CD4-positive, alpha-beta T cell treated with Interleukin-10 for 1 hour (primary cell): ENCODE measurements at places on chromosomes 5 and 9.
A peak's percentile ranks its signal among the peaks of the same experiment; 100 is the strongest.

- no peak for DNase-seq
Observed at GRCh38 chr9:37202091-37202490, 81.7 kb downstream of the ZCCHC7 start.

GRCh38 chr5:57317341-57317740 lies 143.5 kb downstream of the GPBP1 start:
- DNase-seq, result no peak

DNA sequence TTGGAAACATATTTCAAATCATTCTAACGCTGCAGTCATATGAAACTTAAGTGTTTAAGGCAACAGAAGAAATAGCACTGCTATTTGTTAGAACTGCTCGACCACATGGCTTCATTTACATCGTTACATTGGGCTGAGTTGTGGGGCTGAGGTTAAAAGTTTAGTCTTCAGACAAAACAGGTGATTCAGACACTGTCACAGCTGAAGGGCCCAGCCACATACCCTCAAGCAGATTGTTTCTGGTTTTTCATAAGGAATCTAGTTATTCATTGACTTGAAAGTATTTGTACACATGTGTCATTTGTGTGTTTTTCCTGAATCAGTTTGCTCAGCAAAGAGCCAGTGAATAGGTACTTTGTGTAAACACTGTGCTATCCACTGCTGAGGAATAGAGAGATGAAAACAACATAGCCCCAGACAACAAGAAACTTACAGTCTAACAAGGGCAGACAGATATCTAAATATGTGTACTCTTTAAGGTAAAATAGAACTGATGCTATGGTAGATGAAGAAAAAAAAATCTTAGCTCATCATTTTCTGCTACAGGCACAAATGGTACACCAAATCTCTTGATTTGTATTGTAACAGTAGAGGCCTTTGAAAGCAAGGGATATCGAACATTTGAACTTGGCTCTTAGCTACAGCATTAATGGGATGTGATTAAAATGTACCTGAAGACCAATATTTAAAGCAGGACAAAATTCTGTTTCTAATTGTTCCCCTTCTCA lies 357.6 kb upstream of the RPS23 start:
- no peak for DNase-seq

- DNase-seq, result peak; percentile 28
Observed at GRCh38 chr9:86434039-86434726, 80.0 kb upstream of the TUT7 start.

- no peak for DNase-seq
Observed at GRCh38 chr5:57817001-57817453, 334.4 kb upstream of the ACTBL2 start.

DNA sequence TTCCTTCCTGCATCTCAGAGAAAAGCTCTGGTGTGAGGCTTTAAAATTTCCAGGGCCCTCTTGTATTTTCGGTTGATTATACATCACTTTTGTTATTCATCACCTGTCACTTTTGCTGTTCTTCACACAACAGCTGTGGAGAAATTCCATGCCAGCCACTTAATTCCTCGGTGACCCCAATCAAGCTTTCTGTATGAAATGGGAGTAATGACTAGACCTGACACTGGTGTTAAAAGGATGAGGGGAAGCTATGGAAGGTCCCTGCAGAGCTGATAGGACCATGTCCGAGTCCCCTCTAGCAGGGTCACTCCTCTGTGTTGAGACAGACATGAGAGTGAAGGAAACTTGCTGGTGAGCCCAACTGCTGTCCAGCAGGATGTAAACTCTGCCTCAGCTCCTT lies 59.7 kb downstream of the GPR21 start:
- no peak for DNase-seq

DNA sequence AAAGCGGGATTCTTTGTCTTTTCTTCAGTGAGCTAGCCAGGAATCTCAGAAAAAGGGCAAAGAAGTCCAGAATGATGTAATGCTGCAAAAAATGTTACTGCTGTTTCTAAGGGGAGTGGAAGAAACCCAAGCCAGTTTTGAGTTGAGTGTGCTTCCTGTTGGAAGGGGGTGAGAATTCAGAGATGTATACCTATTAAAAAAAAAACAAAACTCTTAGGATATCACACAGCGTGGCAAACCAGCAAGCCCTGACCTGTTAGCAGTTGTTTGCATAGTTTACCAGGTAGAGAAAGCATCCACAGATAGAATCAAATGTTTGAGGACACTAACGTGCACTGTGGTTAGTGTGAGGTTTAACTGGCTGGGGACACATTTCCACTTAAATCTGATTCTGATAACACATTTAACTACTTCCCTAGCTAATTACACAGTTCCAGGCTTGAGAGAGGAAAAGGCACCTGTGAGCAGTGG lies 11.4 kb downstream of the BASP1 start:
- DNase-seq, result no peak

- DNase-seq, result no peak
Observed at GRCh38 chr5:176151281-176151680, 86.9 kb upstream of the SIMC1 start.

- peak; percentile 2 for DNase-seq
Observed at GRCh38 chr9:101791938-101792337, 53.5 kb upstream of the GRIN3A start.

DNA sequence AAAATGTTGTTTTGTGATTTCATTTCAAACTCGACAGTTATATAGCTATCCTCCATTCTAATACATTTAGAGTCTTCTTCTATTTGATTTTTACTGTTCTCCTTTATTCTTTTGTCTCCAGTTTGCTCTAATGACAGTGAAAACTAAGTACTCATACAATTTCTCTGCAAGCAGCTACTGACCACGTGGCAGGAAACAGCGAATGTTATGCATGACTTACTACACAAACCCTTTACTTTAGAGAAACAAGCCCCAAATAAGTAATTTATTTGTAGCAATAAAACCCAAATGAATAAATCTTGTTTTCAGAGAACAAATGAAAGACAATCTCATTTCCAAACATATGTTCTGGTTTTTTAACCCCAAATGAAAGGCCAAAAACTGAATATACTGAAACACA lies 41.9 kb downstream of the CDH6 start:
- no peak for DNase-seq

- no peak for DNase-seq
Observed at GRCh38 chr5:65024681-65025080, 256.0 kb downstream of the CWC27 start.

DNA sequence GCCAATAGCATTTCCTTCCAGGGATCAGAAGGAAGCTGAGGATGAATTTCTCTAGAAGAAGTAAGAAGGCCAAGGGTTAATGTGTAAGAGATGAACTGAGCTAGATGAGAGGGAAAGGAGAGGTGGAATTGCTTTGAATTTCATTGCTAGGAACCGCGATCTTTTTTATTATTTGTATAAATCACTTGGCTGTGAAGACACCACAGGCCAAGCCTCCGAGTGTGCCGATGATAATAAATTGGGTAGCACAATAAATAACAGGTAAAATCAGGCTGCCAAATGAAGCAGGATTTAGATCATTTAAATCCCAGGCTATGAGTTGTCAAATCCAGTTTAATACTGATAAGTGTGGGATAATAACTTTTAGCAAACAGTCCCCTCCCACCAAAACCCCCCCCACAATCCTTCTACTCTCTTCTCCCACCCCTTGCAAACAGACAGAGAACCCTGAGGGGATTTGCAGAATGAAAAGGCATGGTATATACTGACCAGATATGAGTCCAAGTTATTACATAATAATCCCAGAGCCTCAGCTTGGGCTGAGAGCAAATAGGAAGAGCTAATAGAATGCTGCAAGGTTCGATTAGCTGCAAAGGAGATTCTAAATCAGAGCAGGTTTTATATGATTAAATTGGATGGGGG lies 143.5 kb downstream of the PPP2R2B start:
- DNase-seq, result no peak

DNA sequence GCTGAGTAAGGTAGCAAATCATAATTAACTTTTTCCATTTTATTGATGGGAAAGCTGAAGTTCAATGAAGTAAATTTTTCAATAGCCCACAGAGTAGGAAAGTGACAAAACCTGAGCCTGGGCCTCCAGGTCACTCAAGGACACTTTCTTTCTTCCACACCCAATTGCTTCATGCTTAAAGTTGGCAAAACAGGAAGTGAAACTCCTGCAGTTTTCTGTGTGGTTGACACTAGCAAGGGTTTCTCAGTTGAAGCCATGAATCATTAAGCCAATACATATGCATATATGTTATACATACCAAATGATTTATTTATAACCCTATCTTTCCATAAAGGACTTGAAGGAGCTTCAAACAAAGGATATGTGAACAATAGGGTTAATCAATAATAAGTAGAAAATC lies 13.9 kb downstream of the TLR4 start:
- peak; percentile 18 for DNase-seq

- no peak for DNase-seq
Observed at GRCh38 chr9:136185596-136186366, 19.1 kb downstream of the LHX3 start.

DNA sequence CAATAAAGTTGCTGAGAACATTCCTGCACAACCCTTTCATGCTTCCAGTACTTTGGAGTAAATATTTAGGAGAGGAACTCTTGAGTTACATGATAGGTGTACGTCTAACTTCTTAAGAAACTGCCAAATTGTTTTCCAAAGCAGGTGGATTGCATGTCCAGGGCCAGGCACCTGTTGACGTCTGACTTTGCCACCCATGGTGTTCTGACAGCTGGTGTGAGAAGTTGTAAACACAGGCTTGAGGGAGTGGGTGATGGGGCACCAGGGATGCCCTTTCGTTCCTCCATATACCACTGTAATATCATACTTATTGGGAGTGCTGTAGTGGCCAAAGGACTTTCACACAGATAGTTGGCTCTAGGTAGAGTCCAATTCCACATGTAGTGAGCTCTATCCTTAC lies 352.1 kb downstream of the GADD45G start:
- no peak for DNase-seq

GRCh38 chr5:68369457-68370125 lies 154.0 kb downstream of the PIK3R1 start:
- peak; percentile 69 for DNase-seq

- no peak for DNase-seq
Observed at GRCh38 chr5:150448952-150449516, 505 bp downstream of the RPS14 start.

DNA sequence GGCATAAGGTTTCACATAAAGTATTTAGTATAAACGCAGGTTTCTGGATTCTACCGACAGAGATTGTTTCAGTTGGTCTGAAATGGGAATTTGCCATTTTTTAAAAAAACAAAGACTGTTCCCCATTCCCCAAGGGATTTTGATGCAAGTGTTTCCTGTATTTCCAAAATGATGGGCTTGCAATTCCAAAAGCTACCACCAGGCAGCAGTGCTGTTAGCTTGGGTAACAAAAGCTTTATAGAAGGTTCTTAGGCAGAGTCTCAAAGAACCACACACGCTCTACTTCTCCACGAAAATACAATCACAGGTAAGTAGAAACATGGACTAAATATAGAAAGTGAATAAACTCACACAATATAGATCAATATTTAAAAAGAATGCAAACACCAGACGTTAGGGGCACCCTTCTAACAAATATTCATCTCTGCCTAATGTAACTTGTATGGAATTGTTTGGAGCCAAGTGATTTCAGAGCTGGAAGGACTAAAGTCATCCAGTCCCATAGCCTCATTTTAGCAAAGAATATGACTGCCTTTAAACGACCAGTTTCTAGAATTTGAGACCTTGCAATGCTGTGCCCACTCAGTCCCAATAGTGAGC lies 154.3 kb downstream of the SPOCK1 start:
- peak; percentile 1 for DNase-seq
